ENCODE measurements at places on chromosomes 16 and 17.

DNA sequence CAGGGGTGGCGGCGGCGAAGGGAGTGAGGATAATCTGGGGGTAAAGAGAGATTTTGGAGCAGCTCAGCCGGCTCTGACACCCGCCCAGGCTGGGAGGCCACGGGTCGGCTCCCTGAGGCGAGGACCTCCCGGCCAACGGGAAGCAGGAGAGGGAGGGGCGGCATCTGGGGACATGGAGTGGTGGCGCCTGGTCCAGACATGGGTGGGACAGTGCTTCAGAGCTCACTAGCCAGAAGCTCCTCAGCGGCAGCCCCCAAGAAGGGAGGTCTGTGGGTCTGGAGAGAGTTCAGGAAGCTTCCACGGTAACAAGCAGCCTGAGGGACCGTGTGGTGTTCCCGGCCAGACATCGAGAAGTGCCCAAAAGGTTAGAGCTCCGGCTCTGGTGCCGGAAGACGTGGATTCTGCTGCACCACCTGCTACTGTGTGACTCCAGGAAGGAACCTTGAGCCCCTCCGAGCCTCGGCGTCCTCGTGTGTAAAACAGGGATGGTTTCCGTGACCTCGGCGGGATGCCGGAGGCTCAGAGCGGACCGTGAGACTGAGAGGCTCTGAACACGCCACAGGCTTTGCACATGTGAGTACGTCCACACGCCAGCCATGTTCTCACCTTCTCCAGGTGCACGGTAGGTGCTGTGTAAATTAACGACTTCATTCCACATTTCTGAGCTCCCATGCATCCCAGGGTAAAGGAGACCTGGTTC is 56.9 kb downstream of the TIMM22 start:
- DNase-seq = no peak

- DNase-seq = no peak
Observed at GRCh38 chr17:77905266-77905665, 53.2 kb upstream of the TNRC6C start.

DNA sequence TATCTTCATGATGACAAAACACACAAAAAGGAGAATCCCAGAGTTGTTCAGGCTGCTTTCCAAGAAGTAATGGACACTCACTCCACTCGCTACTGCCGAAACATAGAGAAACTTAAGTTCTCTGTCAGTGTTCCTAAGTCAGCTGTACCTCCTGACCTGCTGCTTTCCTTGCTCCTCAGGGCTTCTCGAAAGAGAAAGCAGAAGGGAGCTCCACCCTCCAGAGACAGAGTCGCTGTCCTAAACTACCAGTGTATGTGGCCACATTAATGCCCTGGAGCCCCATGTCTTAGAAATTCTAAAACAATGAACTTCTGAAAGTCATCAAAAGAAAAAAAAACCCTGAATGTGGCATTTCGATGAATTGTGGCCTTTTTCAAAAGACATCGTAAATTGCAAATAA is 390.8 kb upstream of the MON1B start:
- no peak for DNase-seq

DNA sequence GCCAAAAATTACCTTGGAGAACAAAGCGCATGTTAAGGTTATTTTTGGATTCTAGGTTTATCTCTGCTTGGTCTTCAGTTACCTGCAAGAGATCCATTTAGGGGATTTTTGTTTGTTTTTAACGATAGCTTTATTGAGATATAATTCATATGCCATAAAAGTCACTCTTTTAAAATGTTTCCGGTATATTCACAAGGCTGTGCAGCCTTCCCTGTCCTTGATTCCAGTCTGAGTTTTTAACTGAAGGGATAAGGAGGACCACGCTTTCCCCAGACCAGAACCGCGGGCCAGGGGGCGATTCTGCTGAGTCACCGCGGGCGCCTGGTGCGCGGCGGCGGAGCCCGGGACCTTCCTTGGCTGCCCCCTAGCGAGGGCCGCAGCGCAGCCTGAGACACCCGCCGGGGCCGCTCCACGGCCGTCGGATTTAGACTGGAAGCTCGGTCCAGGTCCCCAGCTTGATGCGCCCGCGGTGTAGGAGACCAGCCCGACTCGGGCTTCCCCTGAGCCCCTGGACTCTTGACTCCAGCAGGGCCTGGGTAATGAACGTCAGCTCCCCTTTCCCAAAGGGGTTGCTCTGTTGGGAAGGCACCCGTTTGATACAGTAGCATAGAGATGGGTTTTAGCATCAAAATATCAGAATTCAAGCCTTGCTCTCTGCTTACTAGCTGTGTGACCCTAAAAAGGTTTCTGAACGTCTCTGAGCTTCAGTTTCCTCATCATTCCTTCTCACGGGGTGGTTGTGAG is 50.0 kb upstream of the STH start:
- DNase-seq = peak; percentile 71

- no peak for DNase-seq
Observed at GRCh38 chr17:71790791-71791190, 330.0 kb upstream of the SOX9 start.

DNA sequence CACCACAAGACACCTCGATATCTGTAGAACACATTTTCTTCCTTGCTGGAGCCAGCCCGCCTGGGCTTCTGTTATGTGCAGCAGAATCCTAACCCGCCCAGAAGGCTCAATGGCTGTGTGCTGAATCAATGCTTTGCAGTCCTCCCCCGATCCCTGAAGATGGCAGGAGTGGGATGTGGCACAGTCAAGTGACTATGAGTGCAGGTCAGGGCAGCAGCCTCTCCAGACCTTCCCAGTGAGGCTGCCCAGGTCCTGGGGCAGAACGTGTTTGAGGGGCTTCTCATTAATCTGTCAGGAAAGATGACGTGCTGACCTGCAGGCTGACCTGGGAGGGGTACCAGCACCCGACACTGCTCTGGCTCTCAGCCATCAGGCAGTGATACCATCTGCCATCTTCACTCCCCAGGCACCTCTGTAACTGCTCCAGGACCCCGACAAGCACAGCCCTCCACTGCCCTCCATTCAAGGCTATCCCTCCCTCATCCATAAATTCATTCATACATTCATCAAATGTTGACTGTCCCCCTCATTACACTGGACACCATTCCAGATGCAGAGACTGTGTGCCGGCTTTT is 35.2 kb downstream of the LRRC75A start:
- no peak for DNase-seq

DNA sequence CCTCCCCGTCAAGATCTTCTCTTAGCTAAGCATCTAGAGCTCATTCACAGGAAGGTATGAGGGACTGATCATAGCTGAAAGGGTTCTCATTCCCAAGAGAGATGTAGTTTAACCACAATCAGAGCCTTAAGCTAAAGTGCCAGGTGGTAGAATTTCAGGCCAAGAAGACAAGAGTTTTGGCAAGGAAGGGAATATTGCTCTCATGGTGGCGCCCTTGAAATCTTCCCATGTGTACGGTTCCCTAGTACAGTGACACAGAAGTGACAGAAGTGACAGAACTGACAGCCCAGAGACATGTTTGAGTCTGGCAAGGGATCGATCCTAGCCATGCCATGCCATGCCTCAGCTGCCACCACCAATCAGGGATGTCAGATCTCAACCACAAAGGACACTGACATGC is 2.5 kb downstream of the GRIN2C start:
- DNase-seq = no peak

DNA sequence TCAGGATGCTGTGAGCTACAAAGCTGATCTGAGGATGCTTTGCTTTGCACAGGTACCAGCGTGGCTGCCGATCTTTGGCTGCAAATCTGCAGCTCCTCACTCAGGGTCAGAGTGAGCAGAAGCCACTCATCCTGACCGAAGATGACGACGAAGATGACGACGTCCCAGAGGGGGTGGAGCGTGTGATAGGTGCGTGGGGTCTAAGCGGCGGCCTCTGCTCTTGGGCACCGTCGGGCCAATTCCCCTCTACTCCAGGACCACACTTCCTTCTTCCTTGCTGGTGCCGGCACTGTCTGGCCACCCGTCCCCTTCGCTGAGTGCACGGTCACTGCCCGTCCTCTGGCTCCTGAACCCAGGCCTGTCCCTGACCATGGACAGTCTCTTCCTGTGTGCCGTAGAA is 34.0 kb downstream of the ZNF750 start:
- DNase-seq = no peak

GRCh38 chr16:12590409-12590808 is 213.3 kb downstream of the CPPED1 start:
- DNase-seq = no peak

- no peak for DNase-seq
Observed at GRCh38 chr17:79075861-79076406, 1.3 kb downstream of the ENGASE start.

GRCh38 chr17:59851439-59852375 is 41.0 kb downstream of the TUBD1 start:
- DNase-seq = no peak

GRCh38 chr17:16255481-16255921 is 38.5 kb downstream of the PIGL start:
- no peak for DNase-seq

- DNase-seq = no peak
Observed at GRCh38 chr16:12132290-12132689, 155.8 kb downstream of the SNX29 start.

DNA sequence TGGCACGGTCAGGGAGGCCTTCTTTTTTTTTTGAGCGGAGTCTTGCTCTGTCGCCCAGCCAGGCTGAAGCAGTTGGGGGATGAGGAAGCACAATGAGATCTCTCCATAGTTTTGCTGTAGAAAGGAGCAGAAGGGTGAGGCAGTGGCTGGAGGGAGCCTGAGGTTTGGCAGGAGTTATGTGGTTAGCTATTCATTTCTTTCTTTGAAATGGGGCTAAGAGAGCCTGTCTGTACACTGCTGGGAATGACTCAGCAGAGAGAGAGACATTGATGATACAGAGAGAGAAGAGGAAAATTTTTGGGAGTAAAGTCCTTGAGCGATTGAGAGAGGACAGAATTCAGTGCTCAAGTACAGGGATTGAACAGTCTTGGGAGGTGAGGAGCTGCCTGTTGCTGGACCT is 22.1 kb downstream of the NOS2 start:
- DNase-seq = no peak

DNA sequence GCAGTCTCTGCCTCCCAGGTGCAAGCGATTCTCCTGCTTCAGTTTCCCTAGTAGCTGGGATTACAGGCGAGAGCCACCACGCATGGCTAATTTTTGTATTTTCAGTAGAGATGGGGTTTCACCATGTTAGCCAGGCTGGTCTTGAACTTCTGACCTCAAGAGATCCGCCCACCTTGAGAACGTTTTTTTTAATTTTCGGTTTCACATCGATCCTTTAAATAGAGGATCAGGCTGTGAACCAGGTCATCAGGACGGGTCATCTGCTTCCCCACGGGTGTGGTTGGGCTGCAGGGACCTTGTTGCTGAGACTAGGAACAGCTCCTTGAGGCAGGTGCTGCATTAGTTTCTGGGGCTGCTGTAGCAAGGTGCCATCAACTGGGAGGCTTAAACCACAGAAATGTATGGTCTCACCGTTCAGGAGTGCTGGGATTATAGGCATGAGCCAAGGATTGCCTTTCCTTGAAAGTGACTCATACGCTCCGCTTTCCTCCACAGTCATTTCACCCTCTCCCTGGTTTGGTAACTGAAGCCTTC is 7.9 kb upstream of the NAGPA start:
- DNase-seq = no peak

DNA sequence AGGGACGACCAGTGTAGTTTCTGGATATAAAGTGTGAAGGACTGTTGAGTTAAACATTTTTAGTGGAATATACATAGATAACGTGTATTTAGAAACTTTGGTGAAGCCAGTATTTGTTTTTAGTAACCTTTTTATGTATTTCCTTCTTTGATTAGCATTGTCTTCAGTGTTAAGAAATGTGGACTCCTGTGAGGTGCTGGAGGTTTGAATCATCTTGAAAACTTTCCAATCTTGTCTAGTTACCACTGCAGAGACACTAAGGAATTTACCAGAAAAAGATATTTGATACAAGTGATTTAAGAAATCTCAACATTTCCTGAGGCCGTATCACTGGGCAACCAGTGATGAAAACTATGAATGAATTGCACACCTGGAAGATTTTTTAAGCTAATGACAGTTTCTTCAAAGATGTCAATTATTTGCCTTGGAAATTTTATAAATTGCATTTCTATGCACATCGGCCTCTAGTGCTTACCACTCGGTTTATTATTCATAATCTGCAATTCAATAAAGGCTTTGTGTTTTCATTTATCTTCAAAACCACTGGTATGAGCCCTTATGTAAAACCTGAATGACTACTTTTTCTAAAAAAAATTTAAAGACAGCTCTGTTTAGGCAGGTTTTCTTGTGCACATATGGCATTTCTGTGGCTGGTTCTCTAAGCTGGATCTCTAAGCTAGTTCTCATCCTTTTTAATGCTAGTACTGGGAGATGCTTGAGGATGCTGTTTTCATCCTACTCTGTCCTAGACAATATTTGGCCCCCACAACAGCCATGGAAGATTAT is 31.4 kb upstream of the ADCY7 start:
- no peak for DNase-seq

DNA sequence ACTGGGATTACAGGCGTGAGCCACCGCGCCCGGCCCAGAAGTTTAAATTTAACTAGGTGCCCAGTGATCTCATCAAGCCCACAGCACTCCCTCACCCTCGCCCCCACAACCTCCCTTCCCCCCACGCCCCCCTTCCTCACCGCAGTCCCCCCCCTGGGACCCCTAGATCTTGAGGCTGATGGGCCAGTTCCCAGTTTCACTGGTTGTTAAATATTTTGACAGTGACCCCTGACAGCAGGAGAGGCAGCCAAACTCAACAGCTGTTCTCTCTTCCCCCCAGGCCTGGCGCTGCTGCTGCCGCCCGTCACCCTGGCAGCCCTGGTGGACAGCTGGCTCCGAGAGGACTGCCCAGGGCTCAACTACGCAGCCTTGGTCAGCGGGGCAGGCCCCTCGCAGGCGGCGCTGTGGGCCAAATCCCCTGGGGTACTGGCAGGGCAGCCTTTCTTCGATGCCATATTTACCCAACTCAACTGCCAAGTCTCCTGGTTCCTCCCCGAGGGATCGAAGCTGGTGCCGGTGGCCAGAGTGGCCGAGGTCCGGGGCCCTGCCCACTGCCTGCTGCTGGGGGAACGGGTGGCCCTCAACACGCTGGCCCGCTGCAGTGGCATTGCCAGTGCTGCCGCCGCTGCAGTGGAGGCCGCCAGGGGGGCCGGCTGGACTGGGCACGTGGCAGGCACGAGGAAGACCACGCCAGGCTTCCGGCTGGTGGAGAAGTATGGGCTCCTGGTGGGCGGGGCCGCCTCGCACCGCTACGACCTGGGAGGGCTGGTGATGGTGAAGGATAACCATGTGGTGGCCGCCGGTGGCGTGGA is 15.6 kb downstream of the QPRT start:
- peak; percentile 81 for DNase-seq

GRCh38 chr16:50628156-50628802 is 52.8 kb downstream of the SNX20 start:
- DNase-seq = no peak

DNA sequence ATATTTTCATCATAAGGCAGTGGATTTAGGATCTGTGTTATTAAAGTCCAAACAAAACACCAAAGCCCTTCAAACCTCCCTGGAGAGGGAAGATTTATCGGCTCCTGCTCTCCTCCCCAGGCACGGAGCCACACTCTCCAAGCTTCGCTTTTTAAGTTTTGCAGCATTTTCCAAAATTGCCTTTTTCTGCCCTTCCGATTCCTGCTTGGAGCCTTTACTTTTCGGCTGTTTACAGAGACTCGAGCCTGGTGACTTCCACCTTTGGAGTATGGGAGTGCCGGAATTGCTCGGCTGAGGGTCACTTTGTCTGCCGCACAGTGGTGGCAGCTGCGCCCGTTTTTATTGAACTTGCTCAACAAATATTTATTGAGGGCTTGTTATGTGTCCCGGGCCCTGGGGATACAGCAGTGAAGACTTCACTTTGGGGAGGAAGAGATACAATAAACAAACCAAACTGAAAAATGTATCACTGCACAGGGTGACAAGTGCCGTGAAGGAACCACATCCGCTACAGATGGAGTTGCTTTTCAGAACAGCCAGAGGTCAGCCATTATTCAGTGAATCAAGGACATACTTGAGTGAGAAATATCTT is 185.5 kb downstream of the NTN1 start:
- peak; percentile 58 for DNase-seq
